ENCODE measurements at places on chromosomes 12 and 14.

DNA sequence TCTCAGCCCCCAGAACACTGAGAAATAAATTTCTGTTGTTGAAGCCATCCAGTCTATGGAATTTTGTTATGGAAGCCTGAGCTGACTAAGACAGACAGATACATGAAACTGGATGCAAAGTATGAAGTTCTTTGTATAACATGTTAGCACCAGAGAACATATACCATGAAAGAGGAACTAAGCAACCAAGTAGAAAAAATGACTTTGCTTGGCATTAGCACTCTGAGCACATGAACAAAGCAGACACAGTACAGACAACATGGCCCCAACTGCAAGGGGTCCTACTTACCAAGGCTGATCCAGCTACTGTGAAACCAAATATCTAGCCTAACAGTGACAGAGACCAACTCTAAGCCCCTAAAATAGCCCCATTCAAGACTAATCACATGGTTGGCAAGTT lies 13.8 kb downstream of the EXOC5 start:
- no peak for DNase-seq

DNA sequence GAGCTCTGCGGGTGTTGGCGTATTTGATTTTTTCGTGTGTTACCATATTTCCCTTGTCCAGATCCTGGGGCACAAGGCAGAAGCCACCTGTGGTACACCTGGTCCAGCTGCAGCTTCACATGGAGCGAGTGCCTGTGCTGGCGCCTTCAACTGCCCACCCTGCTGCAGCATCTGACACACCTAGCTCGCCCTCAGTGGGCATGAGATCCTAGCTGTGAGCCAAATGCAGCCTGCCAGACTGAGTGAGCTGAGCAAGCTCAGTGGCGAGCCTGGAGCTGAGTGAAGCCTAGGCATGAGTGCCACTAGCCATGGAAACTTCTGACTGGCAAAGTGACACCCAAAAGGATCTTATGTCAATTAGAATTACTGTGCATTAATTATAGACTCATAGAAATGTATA lies 1226.8 kb upstream of the FLRT2 start:
- DNase-seq, result no peak

DNA sequence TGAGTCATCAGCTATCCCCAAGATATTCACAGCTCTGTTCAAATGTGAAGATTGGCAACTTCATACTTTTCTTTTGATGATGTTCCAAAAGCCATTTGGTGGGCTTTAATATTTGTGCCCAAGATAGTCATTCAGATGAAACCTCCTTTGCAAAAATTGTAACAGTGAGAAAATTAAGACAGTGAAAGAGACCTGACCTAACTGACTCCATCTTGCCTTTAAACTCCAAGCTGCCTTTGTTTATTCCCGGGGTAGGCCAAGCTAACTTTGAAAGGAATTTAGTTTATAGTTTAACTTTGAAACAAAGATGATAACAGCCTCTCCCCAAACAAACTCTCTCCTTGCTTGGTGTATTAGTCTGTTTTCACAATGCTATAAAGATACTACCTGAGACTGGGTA lies 221.1 kb downstream of the KTN1 start:
- DNase-seq, result no peak

DNA sequence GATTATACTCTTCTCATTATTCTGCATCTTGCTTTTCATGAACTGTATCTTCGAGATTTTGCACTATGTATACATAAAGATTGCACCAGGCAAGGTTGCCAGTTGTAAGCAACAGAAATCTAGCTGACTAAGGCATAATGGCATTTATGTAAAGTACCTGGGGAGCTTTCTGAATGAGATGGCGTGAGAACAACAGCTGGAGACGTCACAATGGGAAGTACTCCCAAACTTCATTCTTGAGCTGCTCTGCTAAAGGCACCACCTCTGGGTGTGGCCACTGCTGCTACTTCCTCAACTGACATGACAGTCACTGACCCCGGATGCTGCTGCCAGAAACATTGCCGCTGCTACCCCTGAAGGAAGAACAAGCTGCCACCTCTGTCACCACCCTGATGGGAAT lies 220.7 kb downstream of the NOVA1 start:
- no peak for DNase-seq

- peak; percentile 82 for DNase-seq
These were observed 988 bp upstream of the TMEM263 start for GRCh38 chr12:106954462-106955376.

DNA sequence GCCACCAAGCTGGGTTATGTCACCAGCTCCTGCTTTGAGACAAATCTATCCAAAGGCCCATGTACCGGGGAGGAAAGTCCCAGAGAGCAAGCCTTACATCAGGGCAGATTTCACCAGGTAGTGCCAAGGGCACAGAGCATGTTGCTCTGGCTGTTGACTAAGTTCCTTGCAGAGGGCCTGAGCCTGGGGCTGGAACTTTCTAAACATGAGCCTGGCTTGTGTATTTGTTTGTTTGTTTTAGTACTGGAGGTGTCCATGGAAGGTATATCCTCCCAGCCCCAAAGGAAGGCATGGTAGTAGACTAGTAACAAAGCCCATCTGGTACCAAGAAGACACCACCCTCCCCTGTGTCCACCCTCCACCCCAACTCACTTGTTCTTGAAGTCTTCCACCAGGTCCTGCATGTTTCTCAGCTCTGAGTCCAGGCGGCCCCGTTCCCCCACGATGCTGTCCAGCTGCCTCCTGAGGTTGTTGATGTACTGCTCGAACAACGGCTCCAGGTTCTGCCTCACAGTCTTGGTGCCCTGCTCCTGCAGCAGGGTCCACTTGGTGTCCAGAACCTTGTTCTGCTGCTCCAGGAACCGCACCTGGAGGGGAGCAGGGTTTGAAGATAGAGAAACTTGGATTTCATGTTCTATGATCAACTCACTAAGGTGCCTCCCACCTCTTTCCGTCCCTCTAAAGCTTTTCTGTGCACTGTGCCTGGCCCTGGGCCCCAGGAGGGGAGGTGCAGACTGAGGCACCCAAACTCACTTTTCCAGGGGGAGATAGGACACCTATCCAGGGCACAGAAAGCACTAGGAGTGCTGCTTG lies 1.4 kb downstream of the KRT5 start:
- no peak for DNase-seq

GRCh38 chr12:98294051-98294805 lies 221.2 kb upstream of the TMPO start:
- peak; percentile 71 for DNase-seq

GRCh38 chr14:97874394-97874793 lies 1077.2 kb downstream of the VRK1 start:
- DNase-seq, result no peak

DNA sequence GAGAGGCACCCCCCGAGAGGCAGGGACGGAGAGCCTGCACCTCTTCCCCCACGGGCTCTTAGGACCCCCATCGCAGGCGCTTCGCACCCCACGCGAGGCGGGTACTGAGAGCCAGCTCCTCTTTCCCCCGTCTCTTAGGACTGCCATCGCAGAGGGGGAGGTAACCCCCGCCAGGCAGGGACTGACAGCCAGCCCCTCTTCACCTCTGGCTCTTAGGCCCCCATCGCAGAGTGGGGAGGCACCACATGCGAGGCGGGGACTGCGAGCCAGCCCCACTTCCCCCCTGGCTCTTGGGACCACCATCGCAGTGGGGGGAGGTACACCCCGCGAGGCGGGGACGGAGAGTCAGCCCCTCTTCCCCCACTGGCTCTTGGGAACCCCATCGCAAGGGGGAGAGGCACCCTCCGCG lies 46.1 kb downstream of the DDX11 start:
- no peak for DNase-seq

GRCh38 chr14:56561606-56562005 lies 18.0 kb upstream of the TMEM260 start:
- DNase-seq, result no peak

GRCh38 chr12:117606945-117607344 lies 245.5 kb upstream of the NOS1 start:
- no peak for DNase-seq

DNA sequence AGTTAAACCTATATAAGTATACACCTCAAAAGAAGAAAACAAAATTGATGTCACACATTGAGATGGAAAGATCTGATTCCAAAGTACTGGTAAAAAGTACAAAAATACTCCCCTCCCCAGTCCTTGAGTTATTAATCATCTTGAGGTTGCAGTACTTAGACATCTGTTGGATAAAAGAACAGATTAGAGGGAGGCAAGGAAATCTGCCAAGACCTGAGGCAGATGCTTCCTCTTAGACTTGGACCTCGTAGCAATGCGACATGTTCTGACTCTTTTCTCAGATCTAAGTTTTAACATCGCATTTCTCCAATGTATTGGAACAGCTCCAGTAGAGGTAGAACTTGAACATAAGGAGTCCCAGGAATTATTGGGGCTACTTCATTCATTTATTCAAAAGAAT lies 187.9 kb upstream of the GRIN2B start:
- no peak for DNase-seq

GRCh38 chr12:32281098-32281497 lies 118.3 kb upstream of the FGD4 start:
- no peak for DNase-seq

- DNase-seq, result peak; percentile 88
These were observed 886.5 kb upstream of the FLRT2 start for GRCh38 chr14:84643446-84643845.

GRCh38 chr12:11822081-11822834 lies 172.8 kb downstream of the ETV6 start:
- DNase-seq, result peak; percentile 94

DNA sequence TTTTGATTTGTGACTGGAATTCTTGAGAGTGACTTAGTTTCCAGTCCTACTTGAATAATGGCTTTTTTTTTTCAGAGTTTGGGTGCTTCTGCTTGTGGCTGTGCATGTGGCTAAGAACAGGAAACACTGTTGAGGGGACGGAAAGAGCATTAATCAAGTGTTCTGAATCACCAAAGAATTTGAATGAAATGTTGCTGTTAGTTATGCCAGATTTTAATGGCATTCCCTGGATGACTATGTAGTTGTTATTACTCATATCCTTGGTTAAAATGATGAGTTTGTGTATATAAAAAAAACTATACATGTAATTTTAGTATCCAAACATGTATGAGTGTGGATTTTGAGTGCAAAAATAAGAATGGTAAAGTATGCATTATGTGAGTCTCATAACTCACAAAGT lies 347.9 kb downstream of the BCAT1 start:
- DNase-seq, result no peak

GRCh38 chr14:86153480-86153879 lies 623.5 kb downstream of the FLRT2 start:
- DNase-seq, result peak; percentile 32

DNA sequence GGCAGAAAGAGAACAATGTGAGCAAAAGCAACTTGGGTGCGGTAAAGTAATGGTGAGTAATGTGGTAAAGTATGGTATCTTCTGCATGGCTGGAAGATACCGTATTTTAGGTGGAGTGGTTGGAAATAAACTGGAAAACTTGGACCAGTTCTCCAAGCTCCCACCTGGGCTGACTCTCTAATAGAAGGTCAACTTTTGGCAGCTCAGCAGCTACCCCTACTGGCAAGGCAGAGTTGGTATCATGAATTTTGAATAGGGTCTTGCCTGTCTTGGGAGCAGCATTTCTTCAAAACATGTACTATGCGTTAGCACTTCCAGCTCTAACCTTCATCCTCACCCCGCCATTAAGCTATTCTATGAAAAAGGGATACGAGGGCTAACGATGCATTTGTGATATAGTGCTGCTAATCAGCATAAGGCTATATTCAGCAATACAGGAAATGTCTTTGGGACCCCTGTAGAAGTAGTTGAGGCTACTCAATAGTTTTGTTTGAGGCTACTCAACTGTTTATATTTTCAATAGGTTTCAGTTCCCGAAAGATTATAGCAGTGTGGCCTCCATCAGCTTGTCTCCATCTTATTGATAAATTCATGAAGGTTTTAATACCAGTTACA lies 276.3 kb upstream of the FAR2 start:
- DNase-seq, result peak; percentile 90

DNA sequence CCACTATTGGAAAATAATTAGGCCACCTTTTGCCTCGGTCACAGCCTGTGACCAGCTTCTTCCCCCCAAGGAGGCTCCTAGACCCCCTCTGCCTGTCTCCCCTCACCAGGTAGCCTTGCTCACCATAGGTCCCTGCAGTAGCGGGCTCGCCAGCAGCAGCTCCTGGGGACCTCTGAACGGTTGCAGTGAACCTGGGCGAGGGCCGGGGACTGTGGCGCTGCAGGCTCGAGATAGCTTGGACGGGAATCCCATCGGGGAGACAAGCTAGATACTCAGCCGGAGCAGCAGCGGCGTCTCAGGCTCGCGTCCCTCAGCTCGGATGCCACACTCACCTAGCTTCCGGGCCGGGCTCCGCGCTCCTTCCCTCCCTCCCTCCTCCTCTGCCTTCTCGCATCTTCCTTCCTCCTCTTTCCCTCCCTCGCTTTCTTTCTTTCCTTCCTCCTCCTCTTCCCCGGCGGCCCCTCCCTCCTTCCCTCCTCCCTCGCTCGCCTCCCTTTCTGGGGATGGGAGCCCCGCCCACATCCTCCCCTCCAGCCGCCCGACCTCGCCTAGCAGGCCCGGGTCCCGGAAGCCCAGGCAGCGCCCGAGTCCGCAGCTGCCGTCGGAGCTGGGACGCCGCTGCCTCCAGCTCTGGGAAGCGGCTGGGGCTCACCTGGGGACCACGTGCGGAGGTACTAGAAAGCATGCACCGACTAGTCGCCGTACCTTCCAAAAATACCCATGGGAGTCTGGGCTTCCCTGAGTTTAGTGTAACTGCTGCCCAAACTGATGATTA lies at the start of gene BMP4:
BMP4 (minus strand) TSS at position 399 of the 775 bp plus-strand sequence. CDS start 4,603 bp downstream, outside the sequence.
- peak; percentile 91 for DNase-seq

DNA sequence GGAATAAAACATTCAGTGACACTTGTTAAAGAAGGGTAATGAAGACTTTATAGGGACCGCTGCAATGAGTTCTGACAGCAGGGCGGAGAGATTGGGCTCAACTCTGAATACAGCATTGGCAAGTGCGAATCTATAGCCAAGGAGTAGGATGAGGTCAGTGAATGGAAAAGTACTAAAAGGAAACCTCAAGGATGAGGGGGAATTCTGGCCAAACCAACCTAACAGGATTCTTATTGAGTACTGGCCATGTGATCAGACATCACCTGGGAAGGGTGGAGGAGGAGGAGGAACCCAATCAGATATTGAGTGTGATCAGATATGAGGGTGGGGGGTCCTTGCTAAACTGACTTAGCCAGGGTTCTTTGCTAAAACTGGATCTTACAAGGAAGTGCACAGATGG lies 31.0 kb downstream of the DRAM1 start:
- peak; percentile 59 for DNase-seq

- no peak for DNase-seq
These were observed 253.8 kb upstream of the E2F7 start for GRCh38 chr12:77319166-77319565.

- peak; percentile 98 for DNase-seq
These were observed 1.4 kb downstream of the TMTC1 start for GRCh38 chr12:29782285-29782870.

DNA sequence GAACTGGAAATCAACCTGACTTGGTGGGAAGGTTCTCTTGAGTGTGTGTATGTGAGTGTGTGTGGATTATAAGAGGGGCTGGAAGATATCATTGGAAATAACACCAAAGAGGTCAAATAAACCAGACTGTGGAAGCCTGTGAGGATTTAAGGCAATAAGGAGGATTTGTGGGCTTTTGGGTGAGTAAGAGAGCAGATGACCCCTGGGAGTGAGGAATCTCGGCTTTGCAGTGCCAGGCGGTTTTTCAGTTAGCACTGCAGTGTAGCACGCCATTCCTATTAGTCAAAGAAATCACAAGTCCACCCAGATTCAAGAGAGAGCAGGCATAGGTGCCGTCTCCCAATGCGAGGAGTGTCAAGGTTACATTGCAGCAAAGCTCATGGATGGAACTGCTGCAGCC lies 63.3 kb downstream of the CALM1 start:
- no peak for DNase-seq

All from DMS53 (cell line).